RCC 7860 (cell line): ENCODE measurements at places on chromosomes 12 and 14.

- no peak for DNase-seq
Measured at GRCh38 chr14:74064883-74065282, 19.4 kb downstream of the ALDH6A1 start.

GRCh38 chr12:28065374-28065773, 92.8 kb upstream of the PTHLH start:
- no peak for DNase-seq

DNA sequence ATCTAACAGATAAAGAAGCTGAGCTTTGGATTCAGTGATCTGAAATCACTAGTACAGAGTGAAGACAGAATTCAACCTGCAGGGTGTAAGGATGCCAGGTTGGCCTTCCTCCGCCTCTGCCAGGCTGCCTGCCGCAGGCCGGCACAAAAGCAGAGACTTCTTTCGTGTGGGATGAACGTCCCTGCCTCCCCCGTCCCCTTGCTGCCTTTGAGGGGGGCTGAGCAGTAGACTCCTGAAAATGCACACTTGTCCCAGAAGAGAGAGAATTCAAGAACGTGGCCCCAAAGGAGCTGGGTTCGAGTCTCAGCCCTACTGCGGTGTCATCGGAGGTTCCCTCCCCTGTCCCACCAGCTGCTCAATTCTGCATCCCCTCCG, 154.3 kb downstream of the BCL11B start:
- no peak for DNase-seq

GRCh38 chr14:92578511-92578910, 64.9 kb downstream of the RIN3 start:
- DNase-seq: no peak

- no peak for DNase-seq
Measured at GRCh38 chr14:91246051-91246852, 1.7 kb upstream of the GPR68 start.

DNA sequence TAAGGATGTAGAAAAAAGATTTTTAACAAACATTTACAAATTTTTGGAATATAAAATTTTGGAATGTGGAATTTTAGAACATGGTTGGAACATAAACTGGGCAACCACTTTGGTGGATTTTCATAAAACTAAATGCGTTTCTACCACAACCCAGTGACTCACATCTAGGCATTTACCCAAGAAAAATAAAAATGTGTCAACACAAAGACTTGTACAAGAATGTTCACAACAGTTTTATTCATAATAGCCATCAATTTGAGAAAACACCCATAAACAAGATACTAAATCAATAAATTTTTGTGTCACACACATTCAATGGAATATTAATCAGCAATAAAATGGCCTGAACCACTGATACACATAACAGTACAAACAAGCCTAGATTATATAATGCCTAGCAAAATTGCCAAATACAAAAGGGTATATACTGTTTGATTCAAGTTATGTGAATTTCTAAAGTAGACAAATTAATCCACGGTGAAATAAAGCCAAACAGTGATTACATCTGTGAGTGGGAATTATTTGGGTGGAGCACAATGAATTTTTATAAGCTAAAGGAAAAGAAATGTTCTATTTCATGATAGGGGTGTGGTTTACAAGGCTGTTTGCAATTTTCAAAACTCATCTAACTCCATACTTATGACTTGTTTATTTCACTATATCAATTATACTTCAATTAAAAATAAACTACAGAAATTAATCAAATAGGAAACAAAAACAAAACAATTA, 415.2 kb upstream of the OR4E1 start:
- DNase-seq: no peak

GRCh38 chr14:55713486-55713885, 133.5 kb downstream of the KTN1 start:
- DNase-seq: no peak

DNA sequence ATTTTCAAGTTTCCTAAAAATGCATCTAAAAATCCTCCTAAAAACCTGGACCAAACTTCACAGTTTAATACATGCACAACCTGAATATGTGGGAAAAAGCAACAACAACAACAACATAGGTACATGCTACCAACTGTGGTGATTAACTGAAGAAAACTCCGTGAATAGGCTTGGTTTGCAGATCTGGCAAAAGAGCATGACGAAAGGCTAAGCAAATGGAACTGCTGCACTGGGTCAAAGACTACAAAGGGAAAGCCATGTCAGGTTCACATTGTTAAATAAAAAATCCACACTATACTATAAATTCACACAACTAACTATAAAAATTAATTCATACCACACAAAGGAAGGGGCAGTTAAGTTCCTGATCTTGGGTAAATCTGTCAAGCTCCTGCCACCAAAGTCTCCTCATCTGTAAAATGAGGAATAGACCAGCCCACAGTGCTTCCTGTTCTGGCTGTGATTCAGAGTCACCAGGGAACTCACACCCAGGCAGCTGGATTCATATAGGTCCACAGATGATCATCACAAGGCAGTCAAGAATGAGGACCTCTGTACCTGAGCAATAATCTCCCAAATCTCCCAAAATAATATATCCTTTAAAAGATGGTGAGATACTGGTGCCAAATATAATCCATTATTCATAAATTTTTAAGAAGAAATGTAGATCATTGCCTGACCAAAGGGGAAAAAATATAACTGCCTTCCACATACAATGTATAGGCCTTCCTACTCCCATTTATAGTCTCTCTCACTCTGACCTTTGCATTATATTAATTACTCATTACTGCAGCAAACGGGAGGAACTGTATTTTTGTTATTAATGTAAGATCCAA, 7.0 kb downstream of the CORO1C start:
- peak; percentile 58 for DNase-seq

GRCh38 chr12:132606466-132606865, 3.9 kb downstream of the LRCOL1 start:
- no peak for DNase-seq

DNA sequence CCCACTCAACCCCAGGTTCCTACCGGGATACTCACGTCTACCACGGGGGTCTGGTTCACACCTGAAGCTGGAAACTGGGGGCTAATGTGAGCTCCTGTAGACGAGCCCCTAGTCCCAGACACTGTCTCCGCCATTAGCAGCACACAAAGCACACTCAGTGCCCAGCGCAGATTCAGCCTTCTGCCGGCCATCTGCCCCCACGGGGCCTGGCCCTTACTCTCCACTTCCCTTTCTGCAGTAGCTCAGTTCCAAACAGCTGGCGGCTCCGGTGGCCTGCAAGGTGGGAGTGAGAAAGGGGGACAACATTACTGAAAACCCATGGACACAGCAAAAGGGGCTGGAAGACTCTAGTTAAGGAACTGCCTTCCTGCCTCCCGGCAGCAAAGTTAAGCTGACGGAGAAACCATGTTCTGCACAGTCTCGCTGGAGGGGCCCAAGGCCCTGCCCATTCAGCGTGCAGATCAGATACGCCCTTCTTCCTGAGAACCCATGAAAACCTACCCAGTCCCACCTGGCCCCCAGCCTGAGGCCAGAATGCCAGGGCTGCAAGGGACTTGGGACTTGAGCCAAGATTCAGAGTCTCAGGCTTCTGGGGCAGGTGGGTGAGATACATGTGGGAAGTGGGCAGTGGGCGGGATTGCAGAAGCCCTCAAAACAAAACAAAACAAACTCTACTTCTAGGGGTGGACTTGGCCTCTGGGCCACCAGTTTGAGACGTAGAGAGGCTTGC, 2.1 kb downstream of the SLC8B1 start:
- no peak for DNase-seq

GRCh38 chr12:108090932-108091678, 38.0 kb upstream of the WSCD2 start:
- no peak for DNase-seq

- no peak for DNase-seq
Measured at GRCh38 chr14:104037903-104038302, 47.6 kb upstream of the ASPG start.

DNA sequence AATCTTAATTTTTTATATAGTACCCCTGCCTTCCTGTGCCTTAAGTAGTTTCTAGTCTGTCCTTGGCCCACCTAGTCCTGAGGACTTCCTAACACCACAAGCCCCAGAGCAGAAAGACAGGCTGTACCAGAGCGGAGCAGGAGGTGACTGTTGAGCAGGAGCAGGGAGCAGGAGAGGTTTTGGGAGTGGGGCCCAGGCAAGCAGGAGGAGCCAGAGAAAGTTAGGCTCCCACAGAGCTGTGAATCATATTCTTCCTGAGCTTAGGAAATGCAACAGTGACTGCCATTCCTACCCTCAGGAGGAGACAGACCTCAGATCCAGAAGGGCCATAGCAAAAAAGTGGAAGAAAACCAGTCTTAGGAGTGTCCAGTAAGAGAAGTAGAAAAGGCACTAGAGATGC, 28.3 kb upstream of the COL2A1 start:
- DNase-seq: no peak

DNA sequence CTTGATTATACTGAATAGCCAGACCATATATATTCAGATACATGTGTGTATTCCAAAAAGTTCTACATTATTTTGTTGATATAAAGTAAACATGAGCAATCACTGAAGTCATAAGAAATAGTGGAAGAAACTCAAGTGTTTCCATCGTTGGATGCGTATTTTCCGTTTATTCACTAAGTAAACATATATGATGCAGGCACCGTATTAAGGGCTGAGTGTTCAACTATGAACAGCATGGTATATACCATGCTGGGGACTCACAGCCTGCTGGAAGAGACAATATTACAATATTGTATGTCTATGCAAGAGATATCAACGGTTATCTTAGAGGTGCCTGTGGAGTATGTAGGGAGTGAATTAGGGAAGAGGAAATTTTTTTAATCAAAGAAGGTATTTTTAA, 1.2 kb downstream of the PYROXD1 start:
- DNase-seq: no peak

- no peak for DNase-seq
Measured at GRCh38 chr12:124754949-124755800, 108.5 kb downstream of the SCARB1 start.

- no peak for DNase-seq
Measured at GRCh38 chr14:44027397-44027796, 479.7 kb downstream of the FSCB start.

GRCh38 chr12:25308756-25309155, 58.0 kb upstream of the KRAS start:
- DNase-seq: no peak

DNA sequence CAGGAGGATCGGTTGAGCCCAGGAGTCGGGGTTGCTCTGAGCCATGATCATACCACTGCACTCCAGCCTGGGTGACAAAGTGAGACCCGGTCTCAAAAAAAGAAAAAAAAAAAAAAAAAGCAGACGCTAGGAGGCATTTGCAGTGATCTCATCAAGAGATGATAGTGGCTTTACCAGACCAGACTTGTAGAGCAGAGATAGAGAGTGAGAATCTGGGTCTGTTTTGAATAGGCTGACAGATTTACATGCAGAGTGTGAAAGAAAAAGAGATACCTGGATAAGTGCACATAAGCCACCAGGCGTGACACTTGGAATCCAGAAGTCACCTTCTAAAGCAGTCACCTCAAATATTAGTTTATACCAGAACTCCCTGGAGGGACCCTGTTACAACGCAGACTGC, 21.1 kb upstream of the FLRT2 start:
- DNase-seq: no peak

DNA sequence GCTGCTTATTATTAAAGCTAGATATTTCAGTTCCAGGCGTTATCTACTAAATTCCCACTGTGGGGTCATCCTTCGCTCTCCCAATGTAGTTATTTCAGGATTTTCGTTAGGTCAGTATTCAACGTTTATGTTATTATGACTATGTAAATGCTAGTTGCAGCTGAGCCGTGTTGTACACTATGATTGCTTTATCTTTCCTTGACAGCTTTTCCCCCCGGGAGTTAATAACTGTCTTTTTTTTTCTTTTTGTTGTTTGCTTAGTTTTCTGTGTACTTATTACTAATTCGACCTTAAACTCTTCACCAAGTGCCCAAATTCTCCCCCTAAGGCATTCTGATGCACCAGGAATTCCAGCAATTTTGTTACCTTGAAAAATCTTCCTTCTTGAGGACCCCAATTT, 48.5 kb downstream of the SUDS3 start:
- DNase-seq: no peak

DNA sequence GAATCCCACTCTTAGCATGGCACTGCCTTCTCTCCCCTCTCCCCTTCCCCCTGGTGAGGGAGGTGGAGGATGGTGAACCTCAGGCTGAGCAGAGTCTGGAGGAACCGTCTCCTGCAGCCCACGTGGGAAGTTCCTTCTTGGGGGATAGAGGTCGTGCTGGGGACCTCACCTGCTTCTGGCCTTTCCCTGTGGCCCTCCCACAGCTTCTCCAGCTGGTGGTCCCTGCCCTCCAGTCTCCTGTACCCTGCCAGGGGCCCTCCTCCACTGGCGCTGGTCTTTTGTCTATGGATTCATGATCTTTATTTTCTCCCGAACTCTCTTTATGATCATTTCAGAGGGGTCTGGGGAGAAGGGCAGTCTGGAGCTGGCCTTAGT, 9.0 kb upstream of the MTA1 start:
- no peak for DNase-seq

GRCh38 chr12:96327346-96327745, 72.9 kb downstream of the CDK17 start:
- DNase-seq: no peak

DNA sequence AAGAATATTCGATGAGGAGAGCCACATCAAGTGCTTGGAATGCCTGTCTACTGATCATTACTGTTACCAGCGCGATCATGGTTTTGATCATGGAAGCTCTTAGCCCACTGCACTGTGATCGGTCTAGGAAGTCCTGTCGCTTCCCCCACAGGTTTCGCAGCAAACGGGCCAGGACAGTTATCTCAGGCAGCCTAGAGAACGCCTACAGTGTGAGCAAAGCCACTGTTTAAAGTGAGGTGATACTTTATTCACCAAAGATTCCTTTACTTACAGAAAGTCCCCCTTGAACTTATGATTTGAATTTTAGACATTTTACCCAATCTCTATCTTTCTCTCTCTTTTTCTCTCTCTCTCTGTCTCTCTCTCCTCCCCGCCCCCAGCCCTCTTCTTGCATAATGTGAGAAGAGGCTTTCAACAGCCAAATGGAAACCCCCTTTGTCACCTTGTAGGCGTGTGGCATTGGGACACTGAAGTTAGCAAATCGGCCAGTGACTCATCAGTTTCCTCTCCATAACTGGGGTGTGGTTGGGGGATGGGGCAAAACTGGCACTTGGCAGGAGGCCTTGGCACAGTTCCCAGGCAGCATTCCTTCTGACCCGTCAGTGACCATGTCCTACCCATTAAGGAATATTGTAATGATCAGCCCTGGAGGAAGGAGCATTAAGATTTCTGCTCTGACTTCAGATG, 214.8 kb downstream of the CHST11 start:
- peak; percentile 98 for DNase-seq

GRCh38 chr12:51392556-51393237, 1.5 kb upstream of the GALNT6 start:
- DNase-seq: no peak

DNA sequence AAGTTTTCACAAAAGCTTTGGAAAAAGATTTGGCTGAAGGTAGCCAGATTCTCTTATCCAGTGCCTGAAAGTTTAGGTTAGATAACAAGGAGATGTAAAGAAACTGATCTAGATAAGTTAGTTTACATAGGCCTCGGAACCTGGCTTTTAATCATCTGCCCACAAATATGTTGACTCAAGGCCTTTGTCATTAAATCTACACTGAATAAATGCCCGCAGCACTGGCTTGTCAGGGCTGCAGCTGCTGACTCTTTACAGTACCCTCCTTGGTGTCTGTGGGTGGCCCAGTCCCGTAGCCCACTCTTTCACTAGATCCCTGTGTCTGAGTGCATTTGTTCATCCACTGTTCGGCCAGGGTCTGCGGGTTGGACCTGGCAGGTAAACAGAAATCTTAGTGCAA, 58.0 kb downstream of the TMEM116 start:
- DNase-seq: no peak
